ENCODE measurements at places on chromosomes 1 and 21. TPM values are rescaled to one million over a fixed set of nuclear protein-coding genes. Genes with fewer than 3 reads are reported as not detected.

DNA sequence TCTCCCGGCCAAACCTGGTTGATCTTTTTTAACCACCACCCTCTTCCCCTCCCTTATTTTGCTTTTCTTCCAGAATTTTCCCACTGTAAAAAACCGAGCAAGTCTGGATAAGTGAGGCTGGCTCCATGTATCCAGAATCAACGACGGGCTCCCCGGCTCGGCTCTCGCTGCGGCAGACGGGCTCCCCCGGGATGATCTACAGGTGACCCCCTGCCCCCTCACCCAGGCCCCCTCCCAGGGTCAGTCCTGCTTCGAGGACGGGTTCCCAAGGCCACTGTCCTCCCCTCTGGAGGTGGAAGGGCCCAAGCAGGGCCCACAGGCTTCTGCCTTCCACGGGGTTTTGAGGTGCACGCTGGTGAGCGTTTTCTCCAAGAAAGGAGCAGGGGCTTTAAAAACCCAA lies 5.2 kb upstream of the KCNAB2 start:
- DNase-seq: no peak

LIN9 gene
- total RNA-seq: 3.6 TPM

CNR2 gene
- not detected for total RNA-seq

GRCh38 chr1:94621802-94622201 lies 80.2 kb upstream of the F3 start:
- no peak for DNase-seq

GRCh38 chr1:32881871-32882850 lies 4.1 kb upstream of the HPCA start:
- DNase-seq: peak; percentile 90

DNA sequence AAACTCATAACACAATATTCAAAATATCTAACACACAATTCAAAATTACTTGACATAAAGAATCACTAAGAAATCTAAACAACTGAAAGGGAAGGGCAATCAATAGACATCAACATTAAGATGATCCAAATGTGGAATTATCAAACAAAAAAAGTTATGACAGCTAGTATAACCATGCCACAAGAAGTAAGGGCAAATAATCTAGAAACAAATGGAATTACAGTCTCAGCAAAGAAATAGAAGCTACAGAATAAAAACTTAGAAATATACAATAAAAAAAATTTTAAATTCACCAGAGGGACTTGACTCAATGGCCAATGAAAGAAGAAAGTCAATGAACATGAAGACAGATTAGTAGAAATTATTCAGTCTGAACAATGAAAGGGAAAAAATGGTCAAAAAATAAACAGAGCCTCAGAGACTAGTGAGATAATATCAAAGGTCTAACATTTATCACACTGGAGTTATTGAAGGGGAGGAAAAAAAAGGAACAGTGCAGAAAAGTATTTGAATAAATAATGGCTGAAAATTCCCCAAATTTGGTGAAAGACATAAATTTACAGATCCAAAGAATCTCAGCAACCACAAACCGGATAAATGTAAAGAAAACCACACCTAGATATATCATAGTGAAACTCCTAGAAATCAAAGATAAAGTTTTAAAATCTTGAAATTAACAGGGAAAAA lies 41.8 kb downstream of the BARHL2 start:
- DNase-seq: no peak

- DNase-seq: no peak
Observed at GRCh38 chr21:30426731-30427130, 1.0 kb upstream of the KRTAP13-3 start.
